Naive B cell (primary cell): ENCODE measurements at places on chromosomes 6 and 20. TPM values are rescaled to one million over a fixed set of nuclear protein-coding genes. Genes with fewer than 3 reads are reported as not detected.

Gene LCA5
- 0.87 TPM for polyA plus RNA-seq

Gene RAET1G
- not detected for polyA plus RNA-seq

Gene EXOC2
- 34.8 TPM for polyA plus RNA-seq

- no peak for DNase-seq
Measured at GRCh38 chr20:59042151-59042795, at the start of gene PRELID3B. PRELID3B (minus strand) TSS chr20:59042786; CDS start chr20:59042730, 56 bp downstream.

Gene KIF25
- not detected for polyA plus RNA-seq

DNA sequence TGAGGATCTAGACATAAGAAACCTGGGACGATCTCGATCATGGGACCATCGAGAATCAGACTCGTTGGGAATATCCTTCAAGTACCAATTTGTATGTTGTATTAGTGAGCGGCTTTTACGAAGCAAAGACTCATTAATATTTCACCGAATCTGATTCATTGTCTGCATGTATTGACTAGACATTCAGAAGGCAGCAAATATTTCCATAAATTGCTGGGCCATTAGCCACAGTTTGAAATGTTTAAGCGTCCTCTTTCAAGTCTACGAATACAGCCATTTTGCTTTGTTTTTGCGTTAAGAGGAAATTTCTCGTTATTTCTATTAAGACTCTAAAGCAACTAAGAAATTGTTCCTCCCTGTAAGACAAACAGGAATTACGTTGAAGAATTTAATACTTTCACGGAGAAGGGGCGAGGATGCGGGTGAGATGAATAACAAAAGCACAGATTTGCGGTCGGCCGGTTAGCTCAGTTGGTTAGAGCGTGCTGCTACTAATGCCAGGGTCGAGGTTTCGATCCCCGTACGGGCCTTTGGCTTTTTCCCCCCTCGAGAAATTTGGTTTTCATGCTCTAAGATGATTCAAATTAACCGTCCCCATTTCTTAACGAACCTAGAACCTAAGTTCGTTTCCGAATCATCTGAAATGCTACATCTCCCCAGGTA lies 18.5 kb downstream of the POM121L2 start:
- no peak for DNase-seq

- no peak for DNase-seq
Measured at GRCh38 chr20:10453241-10453640, 18.1 kb downstream of the SLX4IP start.
